ENCODE measurements at places on chromosomes 3 and 15.

GRCh38 chr3:12990781-12991480, 82.3 kb downstream of the IQSEC1 start:
- DNase-seq = no peak

GRCh38 chr15:101619615-101619865, 32.6 kb downstream of the TM2D3 start:
- DNase-seq = no peak

DNA sequence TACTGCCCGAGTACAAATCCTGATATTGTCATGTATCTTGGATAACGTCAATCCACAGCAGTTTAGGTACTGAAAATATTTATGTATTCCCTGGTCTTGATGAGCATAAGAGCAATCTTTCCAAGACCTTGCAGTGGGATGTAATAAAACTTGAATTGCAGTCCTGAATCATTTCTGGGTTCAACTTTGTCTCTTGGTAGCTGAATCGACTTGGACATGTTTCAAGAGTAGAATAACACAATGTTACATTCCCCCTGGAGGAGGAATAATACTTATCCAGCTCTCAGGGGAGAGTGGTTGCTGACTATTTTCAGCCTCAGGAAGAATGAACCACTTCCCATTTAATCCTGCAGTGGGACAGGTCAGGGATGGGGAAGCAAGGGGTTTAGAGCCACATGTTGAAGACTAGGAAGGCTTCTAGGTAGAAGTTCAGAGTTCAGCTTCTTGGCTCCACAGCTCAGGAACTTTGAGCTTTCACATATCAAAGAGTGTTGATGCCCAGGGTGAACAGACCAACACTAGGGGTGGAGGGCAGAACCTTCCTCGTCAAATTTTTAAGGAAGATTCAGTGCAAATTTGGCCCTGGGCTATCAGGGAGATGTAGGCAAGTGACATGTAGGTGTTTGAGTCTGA, 43.4 kb upstream of the GPD1L start:
- DNase-seq = no peak

DNA sequence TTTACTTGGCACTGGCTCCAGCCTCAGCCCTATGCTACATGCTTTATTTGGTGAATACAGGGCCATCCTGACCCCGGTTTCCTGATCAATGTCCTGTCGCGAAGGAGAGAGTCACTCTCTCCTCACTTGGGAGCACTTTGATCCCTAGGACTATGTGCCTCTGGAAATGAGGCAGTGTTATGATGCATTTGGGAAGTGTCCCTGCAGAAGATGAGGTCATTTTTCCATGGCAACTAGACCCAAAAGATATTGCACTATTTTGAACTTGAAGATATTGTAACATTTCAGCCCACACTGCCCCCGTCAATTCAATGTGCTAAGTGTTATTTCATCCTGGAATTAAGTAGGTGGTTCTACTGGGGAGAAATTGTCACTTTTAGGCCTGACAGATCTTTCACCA, 68.0 kb downstream of the LRRK1 start:
- no peak for DNase-seq

DNA sequence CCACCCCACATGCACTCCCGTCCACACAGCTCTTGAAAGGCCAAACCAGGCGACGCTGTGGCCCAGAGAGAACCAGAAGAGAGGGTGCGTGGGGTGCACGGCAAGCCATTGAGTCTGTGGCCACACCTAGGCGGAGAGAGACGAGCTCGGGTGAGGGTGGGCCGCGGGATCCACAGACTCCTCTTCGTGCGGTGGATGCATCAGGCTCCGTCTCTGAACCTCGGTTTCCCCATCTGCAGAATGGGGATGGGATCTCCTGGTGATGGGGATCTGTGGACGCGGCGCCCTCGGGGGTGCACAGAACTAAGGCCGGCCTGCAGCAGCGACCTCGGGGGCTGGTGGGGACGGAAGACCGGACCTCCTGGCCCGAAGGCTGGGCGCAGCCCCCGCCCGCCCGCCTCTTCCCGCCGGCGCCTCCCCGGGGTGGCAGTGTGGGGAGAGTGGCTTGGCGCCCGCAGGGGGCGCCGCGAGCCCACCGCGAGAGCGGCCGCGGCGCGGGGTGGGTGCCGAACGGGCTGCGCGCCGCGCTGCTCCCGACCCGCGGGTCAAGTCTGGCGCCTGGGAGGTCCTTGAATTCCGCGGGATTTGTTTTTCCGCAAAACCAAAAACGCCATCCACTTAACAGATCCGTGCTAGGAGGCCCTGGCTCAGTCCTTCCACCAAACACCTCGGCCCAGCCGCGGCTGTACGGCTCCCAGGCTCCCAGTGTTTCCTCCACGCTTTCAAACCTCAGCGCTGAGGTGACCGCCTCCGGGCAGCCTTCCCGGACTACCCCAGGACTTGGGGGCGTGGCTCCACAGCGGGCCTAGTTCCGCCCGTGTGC, 13.2 kb upstream of the ADPGK start:
- peak; percentile 63 for DNase-seq

DNA sequence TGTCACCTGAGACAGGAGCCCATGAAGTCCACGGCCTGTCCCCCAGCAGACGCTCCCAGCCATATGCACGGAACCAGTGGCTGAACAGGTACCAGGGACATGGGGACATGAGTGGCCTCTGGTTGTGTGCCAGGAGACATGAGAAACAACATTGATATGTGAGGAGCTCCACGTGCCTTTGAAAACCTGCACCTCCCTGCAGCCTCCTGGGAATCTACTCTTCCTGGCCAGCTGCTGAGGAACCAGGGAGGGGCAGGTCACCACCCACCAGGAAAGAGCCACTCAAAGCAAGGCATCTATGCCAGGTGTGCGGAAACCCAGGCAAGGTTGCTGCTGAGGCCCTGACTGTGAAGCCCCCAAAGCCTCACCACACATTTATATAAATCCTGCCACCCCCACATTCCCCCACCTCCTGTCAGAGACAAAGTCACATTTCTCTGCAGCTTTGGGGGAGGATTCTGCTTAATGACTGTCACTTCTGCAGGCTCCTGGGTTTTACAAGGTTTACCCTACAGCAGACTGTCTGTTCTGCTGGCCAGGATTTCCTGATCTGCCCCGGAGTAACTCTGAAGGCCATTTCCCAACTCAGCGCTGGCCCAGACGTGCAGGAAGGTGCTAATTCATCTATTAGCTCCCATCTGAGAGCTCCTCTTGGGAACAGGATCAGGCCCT, 110.8 kb downstream of the ADCY5 start:
- no peak for DNase-seq

- DNase-seq = no peak
Measured at GRCh38 chr3:61526308-61526707, 35.1 kb upstream of the PTPRG start.

- DNase-seq = no peak
Measured at GRCh38 chr3:55201779-55202178, 273.9 kb upstream of the LRTM1 start.

DNA sequence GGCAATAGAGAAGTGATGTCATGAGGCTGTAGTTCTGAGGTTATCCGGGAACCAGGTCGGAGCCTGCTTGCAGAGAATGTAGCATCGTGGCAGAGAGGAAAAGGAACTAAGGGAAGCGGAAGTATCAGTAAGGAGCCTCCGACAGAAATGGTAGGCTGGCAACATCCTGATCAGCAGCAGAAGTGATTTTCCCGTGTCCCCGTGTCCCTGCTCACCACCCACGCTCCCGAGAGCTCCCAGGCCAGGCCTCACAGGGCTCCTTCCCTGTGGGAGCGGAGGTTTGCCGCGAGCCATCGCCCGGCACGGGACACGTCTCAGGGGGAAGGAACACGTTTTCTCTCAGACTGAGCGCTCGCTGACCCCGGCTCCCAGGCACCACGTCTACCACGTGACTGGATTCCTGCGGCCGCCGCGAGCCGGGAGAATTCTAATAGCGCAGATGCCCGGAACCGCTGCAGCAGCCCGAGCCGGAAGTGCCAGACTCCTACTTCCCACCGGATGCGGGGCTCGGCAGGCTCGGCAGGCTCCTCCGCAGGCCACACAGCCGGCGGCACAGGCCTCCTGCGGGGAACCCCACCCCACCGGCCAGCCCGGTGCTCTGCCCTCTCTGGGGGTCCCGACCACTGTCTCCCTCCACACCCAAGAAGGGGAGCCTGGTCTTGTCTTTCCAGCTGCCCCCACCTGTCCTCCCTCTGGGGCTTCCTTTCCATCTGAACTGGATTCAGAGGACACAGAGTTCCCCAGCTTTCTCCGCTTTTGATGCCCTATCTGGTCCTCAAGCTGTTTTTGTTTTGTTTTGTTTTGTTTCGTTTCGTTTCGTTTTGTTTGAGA, 99.3 kb downstream of the BDH1 start:
- DNase-seq = no peak

DNA sequence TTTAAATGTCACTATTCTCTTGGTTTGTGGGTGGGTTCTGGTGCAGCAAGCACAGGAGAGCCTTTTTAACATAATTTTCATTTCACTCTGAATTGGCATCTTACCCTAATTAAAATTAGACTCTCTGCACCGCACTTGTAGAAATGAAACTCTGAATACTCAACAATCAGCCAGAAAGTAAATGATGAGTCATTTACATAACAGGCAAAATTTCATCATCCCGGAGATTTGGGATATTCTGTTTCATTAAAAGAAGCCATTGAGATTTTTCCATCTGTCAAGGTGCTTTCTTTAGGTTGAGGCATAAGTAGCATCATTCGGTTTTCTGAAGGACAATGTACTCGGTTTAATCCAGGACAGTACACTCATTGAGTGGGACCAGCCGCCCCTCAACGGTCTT, 111.0 kb downstream of the RFTN1 start:
- DNase-seq = no peak

DNA sequence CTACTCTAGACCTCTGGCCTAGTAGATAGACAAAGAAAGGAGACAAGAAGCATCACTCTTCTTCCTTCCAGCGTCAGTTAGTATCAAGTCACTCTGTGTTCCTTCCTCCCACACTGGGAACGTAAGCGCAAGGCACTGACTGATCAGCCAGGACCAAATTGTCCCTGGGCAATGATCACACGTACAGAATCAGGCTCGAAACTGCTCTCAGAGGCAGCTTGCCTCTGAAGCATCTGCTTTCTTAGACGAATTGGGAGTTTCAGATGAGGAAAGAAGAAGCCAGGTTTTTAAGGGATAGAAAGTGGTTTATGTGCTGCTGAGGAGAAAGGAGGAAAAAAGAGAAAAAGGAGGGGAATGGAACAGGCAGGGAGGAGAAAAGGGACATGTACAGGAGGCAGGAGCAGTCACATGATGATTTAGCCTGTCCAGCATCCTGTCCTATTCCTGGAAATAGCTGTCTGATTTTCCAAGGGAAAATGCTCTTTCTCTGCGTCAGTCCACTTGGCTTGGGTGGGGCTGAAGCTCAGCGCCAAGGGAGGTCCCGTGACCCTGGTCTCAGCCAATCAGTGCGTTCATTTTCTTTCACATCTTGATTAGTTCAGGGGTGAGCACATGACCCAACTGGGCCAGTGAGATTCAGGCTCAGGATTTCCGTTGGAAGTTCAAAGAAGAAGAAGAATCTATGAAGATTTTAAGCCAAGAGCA, 102.0 kb upstream of the PRICKLE2 start:
- DNase-seq = no peak

DNA sequence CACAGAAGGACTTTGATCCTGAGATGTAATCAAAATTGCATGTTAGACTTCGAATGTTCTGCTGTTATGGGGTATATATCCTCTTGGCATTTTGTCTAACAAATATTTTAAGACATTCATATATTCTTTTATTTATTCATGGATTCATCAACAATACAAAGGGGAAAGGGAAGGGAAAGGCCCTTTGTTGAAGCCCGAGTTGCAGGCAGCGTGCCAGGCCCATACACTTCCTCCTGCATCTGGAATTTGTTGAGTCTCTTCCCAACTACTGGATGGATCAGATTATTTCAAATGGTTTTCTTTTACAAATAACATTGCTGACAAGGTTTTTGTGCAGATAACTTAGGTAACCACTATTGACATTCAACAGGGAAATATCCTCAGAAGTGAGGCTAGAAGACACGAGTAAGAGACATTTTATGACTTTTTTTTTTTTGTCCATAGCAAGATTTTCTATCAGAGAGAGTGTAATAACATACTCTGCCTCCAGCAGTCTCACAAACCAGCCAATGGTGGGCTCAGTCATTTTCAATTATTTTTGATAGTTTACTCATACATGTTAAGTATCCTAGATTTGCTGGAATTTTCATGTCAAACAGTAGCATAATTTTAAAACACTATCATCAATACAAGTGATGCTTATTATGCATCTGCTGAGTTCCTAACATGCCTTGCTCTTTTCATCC, 94.3 kb downstream of the RPL39L start:
- DNase-seq = no peak

- DNase-seq = no peak
Measured at GRCh38 chr3:42276141-42277132, 10.5 kb upstream of the CCK start.

DNA sequence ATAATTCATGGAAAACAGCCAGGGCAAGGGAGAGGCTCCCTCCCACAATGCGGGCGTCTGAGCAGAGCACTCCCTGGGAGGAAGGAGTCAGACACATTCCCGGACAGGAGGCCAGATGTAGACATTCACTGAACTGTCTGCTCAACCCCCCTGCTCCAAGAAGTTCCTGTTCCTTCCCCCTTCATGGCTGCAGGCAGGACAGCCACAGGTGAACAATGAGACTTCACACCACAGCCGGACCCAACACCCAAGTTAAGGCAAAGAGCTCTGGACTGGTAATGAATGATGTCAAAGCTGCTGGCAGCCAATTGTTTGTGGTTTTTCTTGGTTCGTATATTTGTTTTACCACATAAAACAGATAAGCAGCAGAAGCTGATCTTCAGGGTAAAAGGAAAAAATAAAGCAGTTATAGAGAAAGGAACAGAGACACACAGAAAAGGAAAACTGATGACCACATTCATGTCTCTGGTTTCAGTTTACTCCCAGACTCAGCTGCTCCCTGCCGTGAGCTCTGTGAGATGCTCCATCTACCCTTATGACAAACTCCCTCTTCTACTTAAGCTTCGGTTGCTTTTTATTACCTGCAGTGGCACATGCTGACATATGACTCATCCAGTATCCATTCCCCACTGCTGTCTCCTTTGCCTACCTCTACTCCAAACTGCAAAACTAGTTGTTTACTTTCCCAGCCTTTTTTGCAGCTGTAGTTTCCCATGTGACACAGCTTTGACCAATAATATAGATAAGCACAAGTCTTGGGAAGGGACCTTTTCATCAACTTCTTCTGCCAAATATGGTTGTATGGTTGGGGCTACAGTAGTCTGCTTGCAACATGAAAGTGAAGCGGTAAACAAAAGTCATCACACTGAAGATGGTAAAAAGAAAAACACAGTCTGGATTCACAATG, 33.1 kb downstream of the DZIP1L start:
- no peak for DNase-seq

GRCh38 chr3:55197021-55197420, 269.2 kb upstream of the LRTM1 start:
- no peak for DNase-seq

GRCh38 chr15:57085267-57085666, 166.8 kb downstream of the TCF12 start:
- no peak for DNase-seq

GRCh38 chr15:77821188-77821958, 188.7 kb upstream of the LINGO1 start:
- DNase-seq = peak; percentile 62

GRCh38 chr3:182914341-182914740, 66.0 kb downstream of the DCUN1D1 start:
- DNase-seq = no peak

DNA sequence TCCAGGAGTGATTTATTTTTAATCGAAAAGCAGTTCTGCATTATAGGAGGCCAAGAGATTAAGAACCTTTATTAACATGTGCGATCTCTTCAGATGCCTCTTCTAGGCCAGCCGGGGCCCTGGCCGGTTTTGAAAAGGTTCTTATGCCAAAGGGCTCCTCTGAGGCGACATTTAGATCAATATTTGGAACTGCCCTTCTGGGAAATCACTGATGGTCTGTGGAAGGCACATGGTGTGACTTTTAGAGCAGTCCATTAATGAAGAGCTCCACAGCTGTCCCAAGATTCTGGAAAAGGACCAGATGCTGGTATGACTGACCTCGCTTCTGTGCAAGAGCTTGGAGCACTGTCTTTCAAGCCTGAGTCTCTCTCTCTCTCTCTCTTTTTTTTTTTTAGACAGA, 19.7 kb downstream of the MGLL start:
- no peak for DNase-seq
